ENCODE measurements at places on chromosomes 5 and 9.

- DNase-seq, result no peak
These were observed 23.8 kb upstream of the TDRD7 start for GRCh38 chr9:97387936-97388684.

DNA sequence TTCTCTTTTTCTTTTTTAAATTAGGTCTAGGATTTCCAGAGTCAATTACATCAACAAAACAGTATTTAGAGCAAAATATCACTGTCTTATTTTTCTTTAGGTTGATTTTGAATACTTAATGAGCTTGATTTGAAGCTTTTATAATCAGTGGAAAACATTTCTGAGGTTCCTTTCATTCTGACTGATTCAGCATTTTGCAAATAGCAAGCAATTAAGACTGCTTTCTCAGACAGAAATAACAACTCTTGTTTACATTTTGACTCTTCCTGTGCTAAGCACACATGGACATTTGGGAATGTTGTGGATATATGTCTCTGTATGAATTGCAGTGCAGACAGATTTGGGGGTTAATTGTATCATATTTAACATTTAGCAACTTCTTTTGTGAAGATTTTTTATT is 22.2 kb upstream of the MCCC2 start:
- no peak for DNase-seq

- DNase-seq, result no peak
These were observed 29.5 kb upstream of the ARHGAP26 start for GRCh38 chr5:142740474-142741242.

DNA sequence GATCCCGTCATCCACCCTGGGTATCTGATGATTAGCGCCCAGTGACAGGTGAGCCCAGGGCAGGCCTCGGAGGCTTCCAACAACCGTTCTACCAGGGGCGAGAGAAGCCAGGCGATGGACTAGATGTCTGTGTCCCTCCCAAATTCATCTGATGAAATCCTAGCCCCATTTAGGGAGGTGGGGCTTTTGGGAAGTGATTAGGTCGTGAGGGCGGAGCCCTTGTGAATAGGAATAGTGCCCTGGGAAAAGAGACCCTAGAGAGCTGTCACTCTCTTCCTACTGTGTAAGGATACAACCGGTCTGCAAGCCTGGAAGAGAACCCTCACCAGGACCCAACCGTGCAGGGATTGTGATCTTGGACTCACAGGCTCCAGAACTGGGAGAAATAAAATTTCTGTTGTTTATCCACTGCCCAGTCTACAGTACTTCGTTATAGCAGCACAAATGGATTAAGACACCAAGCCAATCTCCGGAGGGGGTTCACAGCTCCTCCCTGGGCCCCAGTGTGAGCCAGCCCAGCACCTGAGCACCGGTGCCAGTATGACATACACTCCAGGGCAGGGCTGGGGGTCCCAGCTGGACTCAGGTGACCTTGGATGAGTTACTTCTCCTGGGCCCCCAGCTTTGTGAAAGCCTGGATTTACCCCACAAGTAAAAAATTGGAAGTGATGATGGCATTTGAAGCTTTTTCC is 162.2 kb downstream of the DAB2IP start:
- no peak for DNase-seq

DNA sequence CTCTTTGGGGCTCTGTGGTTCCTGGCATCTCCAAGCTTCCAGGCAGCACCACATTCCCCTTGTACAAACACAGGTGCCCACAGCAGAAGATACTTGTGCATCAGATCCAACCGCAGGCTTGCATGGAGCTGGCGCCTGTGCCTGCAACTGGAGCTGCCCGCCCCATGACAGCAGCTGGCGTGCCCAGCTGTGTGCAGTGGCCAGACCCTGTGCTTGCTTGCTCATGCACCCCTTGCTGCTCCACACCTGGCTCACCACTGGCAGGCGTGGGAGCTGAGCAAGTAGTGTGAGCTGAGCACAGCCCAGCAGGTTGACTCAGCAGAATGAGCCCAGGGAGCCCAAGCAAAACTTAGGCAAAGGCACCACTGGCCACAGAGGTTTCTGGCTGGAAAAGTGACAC is 84.4 kb upstream of the STARD4 start:
- DNase-seq, result no peak

- no peak for DNase-seq
These were observed 60.8 kb downstream of the MARCHF3 start for GRCh38 chr5:126969548-126969947.

GRCh38 chr5:2840372-2840915 is 89.0 kb upstream of the IRX2 start:
- no peak for DNase-seq

DNA sequence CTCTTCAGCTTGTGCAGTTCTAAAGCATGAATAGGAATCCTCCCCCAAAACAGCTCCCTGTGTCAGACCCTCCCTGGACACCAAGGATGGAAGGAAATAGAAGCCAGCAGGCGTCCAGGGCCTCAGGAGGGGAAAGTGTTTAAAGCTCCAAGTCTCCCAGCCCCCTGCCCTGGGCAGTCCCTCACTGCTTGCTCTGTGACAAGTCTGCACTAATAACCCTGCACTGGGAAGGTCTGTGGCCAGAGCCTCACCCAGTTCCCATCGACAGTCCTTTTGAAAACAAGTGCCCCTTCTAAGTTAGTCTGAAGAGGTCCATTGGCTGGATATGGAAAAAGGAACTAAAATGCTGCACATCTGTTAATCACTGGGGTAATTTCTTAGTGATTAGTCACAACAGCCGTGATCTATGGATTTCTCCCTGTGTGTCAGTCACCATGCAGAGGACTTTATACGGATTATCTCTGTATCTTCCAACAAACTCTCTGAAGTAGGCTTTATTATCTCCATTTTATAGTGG is 195.3 kb downstream of the FBXL7 start:
- no peak for DNase-seq

DNA sequence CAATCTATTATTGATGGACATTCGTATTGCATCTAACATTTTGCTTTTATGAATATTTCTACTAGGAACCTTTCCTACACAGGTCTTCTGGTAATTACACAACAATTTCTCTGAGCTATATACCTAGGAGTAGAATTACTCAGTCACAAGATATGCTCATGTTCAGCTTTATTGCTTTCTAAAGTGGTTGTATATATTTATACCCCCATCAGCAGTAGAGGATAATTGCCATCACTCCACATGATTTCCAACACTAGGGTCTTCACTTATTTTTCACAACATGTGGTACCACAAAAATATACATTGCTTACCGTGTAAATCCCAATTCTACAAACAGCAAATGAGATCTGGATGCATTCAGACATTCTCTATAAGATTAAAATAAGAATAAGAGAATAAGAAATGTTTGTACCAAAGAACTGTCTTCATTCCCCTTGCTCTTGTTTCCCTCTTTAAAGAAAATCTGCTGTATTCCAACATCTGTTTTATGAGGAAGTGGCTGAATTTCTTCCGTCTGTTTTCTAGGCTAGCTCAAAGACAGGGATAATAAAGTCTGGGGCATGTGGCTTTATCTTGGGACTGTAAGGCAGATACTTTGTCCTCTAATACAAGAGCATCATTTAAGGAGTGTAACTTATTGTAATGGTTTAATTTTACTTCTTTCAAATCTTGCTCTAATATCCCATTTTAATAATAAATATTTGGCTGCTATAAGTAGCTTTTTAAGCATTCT is 28.2 kb downstream of the ARL15 start:
- DNase-seq, result no peak

DNA sequence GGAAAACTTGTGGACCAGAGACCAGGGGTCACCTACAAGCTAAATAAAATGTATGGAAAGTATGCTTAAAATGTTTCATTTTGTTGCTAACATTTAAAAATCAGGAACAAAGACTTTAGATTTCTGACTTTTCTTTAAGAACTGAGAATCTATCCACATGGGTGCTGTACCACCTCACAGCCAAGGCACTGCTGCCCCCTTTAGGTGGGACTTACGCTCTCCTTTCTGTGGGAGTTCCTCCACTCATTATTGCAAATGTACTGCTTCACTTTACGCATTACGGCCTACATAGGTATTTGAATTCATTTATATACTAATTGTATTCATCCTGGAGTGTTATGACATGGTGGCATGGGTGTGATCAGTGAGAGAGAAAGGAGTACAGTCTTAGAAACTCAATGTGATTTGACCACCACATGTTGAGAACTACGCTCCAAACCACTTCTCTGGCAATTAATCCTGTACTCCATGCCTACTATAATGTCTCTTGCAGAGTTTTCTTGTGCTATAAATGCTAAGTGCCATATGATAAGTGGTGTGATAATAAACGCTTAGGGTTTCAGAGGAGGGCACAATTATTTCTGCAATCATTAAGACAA is 24.7 kb upstream of the CETN3 start:
- peak; percentile 3 for DNase-seq

- no peak for DNase-seq
These were observed 2.6 kb downstream of the FCN2 start for GRCh38 chr9:134883040-134883782.

- DNase-seq, result no peak
These were observed 47.7 kb downstream of the AMBP start for GRCh38 chr9:114030364-114030763.

DNA sequence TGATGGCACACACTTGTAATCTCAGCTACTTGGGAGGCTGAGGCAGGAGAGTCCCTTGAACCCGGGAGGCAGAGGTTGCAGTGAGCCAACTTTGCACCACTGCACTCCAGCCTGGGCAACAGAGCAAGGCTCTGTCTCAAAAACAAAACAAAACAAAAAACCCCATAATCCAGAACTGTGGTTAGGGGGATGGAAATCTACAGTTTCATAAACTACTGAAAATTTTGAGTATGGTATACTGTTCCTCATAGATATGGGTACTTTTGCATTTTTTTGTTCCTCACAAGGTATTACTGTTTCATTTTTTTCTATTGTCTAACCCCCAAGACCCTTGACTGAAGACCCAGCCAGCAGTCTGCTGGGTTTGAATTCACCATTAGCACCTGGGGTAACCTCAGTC is 52.2 kb upstream of the MAP3K1 start:
- no peak for DNase-seq

- no peak for DNase-seq
These were observed 51.5 kb downstream of the MTMR12 start for GRCh38 chr5:32261198-32261597.

DNA sequence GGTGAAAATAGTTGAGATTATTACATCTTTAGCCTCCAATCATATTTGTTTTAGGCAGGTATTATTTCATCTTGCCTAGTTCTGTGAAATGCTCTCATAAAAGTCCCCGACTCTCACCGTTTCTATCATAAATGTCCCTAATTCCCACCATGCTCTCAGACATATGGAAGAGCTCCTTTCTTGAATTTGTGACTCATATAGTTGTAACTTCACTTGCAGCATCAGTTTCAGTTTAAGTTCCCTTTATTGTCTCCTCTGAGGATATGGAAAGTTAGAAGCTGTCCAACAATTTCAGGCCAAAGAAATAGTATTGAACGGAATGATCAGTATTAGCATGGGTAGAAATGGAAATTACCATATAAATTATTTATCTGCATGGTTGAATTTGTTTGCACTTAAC is 187.5 kb upstream of the NR4A3 start:
- no peak for DNase-seq

DNA sequence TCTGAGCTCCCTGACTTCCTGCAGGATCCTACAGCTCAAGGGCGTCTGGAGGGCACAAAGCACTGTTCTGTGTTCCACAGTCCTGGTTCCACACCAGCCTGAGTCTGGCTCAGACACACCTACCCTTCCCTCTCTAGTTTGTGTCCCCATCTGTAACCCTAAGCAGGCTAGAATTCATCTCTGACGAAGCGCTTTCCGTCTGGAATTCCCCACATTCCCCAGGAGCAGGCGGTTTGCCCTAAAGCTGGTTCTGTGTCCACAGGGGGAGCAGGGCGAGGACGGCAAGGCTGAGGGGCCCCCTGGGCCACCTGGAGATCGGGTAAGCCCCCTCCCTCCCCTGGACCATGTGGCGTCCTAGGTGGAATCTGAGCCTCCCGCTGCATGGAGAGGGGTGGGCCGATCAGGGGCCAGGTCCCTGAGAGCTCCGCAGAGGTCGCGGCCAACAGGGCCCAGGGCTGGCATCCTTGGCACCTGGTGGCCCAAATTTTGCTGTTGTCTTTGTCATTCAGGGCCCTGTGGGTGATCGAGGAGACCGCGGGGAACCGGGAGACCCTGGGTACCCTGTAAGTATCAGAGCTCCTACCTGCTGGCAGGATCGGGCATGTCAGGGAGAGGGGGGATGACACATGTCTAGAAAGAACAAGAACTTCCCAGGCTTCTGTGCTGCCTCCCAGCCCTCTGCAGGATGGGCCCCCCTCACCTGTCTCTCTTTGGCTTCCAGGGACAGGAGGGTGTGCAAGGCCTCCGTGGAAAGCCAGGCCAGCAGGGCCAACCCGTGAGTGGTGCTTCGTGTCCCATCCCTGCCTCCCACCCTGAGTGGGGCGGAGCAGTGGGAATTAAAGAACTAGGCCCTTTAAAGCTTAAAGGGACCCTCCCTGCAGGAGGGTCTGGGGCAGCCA is 34.5 kb upstream of the ORM1 start:
- peak; percentile 83 for DNase-seq

- DNase-seq, result no peak
These were observed 200.4 kb downstream of the SREK1 start for GRCh38 chr5:66344544-66344943.

GRCh38 chr9:37922363-37923117 is 18.6 kb upstream of the SLC25A51 start:
- peak; percentile 65 for DNase-seq

GRCh38 chr9:129867136-129868022 is 32.1 kb downstream of the USP20 start:
- DNase-seq, result no peak

DNA sequence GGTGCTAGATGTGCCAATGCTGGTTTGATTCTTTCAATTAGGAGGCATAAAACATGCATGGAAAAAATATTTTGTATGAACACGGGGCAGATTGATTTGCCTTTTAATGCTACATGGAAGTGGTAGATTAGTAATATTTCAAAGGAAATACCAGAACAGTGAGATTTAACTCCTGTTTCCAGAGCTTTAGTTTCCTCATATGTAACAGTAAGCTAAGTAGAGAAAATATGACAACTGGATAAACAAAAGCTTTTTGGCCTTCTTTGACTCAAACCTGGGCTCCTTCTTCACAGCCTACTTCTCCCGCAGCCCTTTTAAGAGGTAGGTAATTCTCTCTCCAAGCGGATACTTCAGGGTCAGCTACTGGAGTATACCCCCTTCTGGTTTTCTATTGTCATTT is 254.2 kb upstream of the TRPC7 start:
- no peak for DNase-seq

DNA sequence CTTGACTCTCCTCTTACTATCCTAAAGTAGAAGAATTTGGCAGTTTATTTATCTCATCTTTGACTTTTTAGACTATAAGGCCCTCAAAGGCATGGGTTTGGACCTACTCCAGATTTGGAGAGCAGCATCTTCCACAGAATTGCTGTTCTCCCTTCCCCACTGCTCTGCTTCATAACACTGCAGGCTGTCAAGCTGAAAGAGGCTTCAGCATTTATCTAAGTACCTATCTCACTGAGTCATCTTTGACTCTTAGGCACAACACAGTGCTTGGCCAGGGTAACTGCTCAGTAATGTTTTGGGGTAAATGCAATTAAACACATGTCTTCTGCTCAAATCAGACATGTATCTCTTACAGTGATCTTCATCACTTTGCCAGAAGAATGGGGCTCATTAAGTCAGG is 60.6 kb downstream of the GRIN3A start:
- no peak for DNase-seq
